ENCODE measurements at places on chromosomes 2 and 18.

GRCh38 chr2:144374163-144374661 is 145.7 kb downstream of the ZEB2 start:
- DNase-seq = no peak

DNA sequence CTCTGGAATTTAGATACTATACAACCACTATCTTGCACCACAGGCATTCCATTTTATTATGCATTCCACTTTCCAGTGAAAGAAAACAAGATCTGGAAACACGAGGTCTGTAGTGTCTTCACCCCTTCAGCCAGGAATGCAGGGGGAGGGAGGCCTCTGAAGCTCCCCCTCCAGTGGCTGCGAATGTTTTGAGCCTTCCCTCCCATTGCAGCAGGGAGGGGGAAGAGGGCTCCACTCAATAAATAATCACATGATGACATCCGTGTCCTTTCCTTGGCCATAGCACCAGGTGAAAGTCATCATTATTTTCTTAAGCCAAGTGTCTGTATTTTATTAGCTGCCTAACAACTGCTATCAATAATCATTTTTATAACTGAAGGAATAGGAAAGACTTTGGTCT is 38.6 kb downstream of the ALPK2 start:
- peak; percentile 91 for DNase-seq

- DNase-seq = no peak
These were observed 339.4 kb downstream of the CMPK2 start for GRCh38 chr2:6526093-6526824.

GRCh38 chr2:12050396-12050795 is 304.0 kb downstream of the LPIN1 start:
- no peak for DNase-seq

DNA sequence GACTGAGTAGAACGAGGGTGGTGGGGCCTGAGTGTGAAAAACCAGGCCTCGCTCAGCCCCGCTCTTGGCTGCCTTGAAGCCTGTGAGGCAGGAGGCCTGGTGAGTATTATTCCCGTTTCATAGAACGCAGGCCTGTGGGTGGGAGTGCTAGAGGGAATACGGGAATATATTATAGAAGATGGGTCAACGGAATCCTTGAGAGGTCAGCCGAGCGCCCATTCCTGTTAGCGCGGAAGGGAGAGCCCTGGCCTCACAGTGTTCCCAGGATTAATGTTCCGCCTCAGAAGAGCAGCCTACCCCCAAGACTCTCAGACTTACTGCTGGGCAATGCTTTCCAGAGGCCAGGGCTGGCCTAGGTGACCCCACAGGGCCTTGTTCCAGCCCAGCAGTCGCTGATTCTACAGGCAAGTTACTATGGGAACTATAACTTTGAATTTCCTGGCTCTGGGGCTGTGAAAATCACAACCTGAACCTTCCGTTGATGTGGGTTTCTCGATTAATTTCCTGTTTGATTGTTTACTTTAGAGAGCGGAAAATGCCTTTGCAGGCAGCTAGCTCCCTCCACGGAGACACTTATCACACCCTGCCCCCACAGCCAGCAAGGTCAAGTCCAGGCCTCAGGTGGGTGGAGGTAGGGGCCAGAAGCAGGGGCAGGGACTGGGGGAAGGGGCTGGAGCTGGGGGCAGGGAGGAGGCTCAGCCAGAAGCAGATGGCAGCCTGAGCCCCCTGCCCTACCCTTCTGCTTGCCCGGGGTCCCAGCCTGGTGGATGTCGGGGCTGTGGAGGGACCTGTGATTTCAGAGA is 108.3 kb downstream of the SMAD7 start:
- no peak for DNase-seq

DNA sequence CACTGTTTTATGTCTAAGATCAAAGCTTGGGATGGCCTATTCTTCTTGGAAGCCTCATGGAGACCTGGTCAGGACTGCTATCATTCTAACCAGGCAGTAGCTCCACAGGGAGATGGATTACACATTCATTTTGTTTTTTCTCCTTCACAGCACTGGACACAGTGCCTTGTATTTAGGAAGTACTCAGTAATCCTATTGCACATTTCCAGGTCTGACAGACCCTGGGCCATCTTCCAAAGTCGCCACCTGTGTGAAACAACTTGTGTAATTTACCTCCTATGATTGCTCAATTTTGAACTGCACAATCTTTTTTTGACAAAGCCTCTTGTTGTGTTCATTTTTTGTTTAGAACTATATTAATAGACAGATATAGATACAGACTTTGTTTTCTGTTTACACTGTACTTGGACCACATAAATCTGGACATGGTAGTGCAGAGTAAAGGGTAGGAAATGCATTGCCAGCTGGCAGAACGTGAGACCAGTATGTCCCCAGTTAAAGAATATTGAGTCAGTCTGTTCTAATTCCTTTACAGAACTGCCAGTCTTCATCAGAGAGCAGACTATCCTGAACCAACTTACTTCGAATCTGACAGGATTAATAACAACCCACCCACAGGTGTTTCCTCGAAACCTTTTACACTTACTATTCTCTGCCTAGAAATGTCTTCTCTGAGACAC is 277.8 kb upstream of the CYRIA start:
- DNase-seq = no peak

DNA sequence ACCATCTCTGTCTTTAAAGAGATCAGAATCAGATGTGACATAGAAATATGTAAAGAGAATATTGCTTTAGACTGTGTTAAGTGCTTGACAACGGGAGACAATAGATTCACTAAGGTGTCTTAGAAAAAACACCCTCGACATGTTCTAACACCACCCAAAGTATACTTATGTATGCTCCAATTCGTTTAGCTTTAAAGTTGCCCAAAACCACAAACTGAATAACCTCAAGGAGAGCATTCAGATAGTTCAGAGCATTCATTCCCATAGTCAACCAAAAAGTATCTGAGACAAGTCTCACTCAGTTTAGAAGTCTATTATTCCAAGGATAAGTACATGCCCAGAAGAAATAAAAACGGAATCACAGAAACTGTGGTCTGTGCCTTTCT is 96.4 kb downstream of the KYNU start:
- DNase-seq = no peak

DNA sequence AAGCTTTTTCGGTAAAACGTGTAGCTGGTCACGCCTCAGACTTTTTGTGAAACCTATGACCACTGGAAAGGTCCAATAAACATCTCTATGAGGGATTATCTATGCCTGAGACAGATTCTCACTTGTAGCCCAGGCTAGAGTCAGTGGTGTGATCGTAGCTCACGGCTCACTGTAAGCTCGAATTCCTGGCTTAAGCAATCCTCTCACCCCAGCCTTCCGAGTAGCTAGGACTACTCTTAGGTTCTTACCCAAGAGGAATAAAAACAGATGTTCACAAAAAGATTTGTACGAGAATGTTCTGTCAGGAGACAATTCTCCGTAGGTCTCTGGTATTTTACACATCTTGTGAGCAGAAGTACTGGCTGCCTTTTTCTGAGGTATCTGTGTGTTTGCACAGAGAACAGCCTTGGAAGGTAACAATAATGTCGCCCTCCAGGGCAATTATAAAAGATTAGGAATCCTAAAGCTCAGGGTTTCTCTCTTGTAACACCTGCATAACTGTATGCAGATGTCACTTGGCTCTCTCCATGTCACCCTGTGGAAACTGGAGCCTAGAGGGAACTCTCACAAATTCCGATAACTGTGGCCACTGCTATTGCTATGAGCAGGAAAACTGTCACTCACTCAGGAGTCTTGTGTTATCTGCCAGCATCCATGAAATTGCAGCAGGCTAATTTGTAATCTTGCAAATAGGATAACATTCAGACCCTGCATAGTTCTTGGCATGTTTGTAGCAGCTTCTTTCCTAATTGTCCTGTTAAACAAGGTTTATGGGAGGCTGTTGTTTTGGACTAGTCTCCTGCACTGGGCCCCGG is 25.5 kb upstream of the RALBP1 start:
- DNase-seq = no peak

DNA sequence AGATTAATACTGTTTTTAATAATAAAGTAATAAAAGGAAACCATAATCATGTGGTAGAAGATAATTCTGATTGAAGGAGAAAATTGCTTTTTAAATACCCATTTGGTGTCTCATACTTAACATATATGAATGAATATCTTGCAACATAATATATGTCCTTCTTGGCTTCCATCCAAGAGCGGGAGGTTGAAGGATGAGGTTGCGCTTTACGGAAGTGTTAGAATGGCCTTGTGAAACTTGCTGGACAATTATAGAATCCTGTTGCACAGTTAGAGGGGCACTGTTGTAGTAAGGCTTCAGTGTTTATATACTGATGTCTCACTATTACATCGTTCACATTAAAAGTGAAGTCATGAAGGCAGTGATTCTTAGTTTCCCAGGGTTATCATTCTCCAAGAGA is 9.4 kb downstream of the INSIG2 start:
- no peak for DNase-seq

GRCh38 chr2:11344342-11344955 is at the start of gene ROCK2:
Gene ROCK2, minus strand, starts transcription at chr2:11344636. Its CDS starts 500 bp downstream, at chr2:11344136.
- peak; percentile 78 for DNase-seq

DNA sequence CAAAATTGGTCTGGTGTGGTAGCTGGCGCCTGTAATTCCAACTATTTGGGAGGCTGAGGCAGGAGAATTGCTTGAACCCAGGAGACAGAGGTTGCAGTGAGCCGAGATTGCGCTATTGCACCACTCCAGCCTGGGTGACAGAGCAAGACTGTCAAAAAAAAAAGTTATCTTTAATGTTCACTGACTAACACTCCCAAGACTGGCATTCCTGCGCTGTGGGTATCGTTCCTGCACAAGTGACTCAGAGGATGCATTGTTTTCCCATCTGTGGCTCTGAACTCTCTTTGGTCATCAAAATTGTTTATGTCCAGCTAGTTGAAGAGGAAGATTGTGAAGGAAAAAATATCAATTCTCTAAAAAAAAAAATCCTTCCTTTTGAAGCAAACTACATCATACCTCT is 539.0 kb downstream of the SOX11 start:
- no peak for DNase-seq

DNA sequence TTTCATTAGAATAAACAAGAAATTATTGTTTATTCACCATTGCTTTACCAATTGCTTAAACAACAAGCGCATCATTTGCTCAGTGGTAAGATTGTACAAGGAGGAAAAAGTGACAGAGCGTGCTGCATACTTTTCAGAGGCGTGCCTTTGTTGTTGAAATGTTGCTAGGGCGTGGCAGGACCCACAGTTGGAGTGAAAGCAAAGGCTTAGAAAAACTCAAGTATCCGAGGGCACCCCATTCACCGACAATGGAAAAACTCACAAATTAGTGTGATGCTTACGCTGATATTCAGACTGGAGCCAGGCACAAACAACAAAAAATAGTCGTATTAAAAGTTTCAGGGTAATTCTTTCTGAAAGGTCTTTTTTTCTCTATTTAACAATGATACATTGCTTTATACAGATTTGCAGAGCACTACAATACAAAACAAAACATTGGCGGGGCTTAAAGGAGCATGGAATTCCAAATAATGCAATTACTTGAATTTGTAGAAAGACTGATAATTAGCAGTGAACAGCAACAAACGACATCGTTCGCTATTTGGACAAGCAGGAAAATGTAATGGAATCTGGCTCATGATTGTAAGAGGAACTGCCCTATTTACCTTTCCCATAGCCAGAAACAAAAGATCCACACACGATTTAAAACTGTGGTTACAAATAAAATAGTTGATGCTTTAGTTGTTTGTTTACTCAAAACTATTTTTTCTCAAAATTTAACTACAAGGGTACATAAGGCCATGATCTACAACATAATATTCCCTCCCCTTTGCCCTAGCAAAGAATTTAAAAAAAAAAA is 37.8 kb upstream of the RTTN start:
- no peak for DNase-seq

DNA sequence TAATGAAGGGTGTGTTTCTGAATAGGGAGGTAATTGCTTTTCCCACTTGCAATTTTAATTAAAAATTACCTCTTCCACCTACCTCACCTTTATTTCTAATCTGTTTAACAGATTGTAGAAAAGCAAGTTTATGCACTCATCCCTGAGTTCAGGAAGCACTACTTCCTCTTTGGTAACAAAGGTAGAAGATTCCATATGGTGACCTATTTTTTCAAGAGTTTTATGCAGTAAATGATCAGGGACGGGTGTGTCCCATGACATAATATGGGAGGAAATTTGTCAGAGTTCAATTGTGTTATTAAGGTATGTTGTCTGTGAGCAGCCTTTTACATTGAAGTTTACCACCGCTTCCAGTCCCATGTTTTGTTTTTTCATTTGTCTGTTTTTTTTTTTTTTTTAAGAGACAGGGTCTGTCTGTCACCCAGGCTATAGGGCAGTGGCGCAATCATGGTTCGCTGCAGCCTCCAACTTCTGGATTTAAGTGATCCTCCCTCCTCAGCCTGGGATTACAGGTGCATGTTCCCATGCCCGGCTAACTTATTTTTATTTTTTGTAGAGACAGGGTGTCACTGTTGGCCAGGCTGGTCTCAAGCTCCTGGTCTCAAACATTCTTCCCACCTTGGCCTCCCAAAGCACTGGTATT is 68.2 kb downstream of the ASAP2 start:
- DNase-seq = no peak

DNA sequence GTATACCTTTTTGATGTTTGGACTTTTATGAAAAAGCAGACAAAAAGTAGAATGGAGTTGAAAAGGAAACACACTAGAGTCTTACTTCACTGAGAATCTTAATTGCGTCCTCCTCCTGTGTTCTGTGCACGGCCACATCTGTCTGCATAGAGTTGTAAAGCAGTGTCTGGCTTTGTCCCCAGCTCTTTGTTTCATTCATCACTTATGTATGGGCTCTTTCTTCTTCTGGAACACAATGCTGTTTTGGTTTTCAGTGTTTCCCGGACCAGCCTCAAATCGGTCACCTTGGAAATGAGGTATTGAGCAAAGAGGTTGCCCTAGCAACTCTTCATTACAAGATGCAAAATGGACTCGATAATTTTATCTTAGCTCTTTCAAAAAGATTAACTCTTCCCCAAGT is 104.3 kb upstream of the CNGA3 start:
- DNase-seq = no peak

DNA sequence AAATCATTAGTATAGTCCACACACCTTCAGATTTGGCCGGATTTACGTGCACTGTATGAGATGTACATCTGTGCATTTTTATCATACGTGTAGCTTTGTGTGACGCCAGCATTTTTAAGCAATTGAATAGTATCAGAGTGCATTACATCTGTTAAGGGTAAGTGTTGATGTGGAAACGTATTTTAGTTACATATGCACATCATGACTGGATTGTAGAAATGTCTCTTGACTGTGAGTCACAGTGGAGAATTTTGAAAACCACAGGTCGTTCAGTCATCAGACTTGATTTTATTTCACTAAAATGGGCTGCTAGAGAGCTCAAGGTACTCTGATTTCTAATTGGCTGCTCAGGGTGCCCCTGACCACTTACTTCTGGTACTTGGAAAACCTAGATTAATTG is 5.4 kb upstream of the GPBAR1 start:
- DNase-seq = no peak

- DNase-seq = no peak
These were observed 25.3 kb upstream of the RPL31 start for GRCh38 chr2:100976645-100977391.

Data from NCI-H226 (cell line).